Natural killer cell (primary cell): ENCODE measurements at places on chromosomes 7 and 10.

- no peak overlapping the region for H3K27ac ChIP-seq
- no peak overlapping the region for H3K4me3 ChIP-seq
- no peaks in the 10 kb centered on the region for H3K36me3 ChIP-seq
These were observed 16.7 kb downstream of the PTPRE start for GRCh38 chr10:127923646-127924045.

DNA sequence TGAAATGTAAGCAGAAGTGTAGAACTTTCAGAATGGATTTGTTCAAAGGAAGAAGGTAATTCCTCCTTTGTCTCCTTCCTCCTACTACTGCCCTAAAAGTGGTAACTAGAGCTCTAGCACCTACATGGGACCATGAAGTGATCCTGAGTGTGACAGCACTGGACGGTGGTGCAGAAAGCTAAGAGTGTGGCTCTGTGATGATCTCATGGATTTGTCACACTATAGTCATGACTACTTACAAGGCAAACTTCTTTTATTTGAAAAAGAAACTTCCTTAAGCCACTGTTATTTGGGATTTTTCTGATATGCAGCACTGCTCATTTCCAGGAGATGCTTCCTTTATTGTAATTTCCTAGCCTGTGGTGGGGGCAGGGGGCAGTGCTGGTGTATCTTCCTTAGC, 5.8 kb upstream of the FHIP2A start:
- no peak overlapping the region for H3K4me3 ChIP-seq
- H3K4me1 ChIP-seq, result no peaks in the 10 kb centered on the region
- no peaks in the 10 kb centered on the region for H3K27me3 ChIP-seq
- no peak for DNase-seq

DNA sequence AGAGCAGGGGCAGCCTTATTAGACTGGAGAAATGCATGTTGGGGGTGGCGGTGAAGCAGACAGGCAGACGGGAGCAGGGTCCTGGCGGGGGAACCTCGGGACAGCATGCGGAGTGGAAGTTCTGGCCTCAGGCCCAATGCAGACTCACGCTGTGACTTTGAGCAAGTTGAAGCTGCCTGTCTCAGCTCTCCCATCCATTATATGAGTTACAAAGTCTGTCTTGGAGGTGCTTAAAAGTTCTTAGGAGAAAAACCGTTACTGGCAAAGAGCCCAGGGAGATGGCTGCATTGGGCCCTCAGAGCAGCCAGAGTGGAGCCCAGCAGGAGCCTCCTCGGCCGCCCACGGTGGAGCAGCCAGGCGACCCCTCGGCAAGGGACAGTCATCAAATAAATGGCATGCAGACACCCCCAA, 509.5 kb downstream of the PLXNA4 start:
- no peak overlapping the region for H3K27ac ChIP-seq
- no peaks in the 10 kb centered on the region for H3K4me1 ChIP-seq
- H3K4me3 ChIP-seq, result no peak overlapping the region
- no peak for DNase-seq
- no peaks in the 10 kb centered on the region for H3K27me3 ChIP-seq

DNA sequence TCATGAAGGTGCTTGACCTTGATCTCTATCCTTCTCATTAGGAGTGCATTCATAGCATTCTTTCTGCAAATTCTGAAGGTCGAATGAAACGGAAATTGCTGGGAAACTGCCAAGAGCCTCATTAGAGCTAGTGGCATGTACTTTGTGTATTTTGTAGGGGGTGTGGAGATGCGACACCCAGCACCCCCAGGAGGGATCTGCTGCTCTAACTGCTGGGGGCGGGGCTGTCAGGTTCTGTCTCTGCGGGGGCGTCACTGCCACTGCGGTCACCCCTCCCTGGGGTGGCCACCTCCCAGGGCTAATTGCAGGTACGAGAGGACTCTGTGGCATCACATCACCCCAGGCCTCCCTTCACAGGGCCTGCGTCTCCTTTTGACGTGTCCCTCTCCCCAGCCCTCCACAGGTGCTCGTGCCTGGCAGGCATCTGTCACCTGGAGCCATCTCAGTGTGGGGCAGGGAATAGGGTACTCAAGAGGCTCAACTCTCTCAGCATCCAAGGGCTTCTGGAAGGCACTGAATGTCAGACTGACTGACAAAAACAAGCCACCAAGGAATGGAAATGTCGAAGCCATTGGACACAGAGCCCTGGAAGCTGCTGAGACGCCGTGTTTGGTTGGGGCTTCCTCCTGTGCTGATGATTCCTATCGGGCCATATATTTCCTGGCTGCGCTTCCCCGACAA, 151.1 kb downstream of the ACTR3B start:
- H3K4me1 ChIP-seq, result no peaks in the 10 kb centered on the region
- no peak overlapping the region for H3K27ac ChIP-seq
- no peaks in the 10 kb centered on the region for H3K27me3 ChIP-seq
- no peak overlapping the region for H3K4me3 ChIP-seq
- no peak for DNase-seq
- H3K36me3 ChIP-seq, result no peaks in the 10 kb centered on the region

GRCh38 chr7:157503229-157503628, 166.4 kb downstream of the DNAJB6 start:
- H3K36me3 ChIP-seq, result no peaks in the 10 kb centered on the region
- H3K27me3 ChIP-seq, result peaks cover 5% of the 10 kb centered on the region
- peaks cover 16% of the 10 kb centered on the region for H3K4me1 ChIP-seq
- no peak overlapping the region for H3K27ac ChIP-seq
- peak; percentile 65 for DNase-seq

DNA sequence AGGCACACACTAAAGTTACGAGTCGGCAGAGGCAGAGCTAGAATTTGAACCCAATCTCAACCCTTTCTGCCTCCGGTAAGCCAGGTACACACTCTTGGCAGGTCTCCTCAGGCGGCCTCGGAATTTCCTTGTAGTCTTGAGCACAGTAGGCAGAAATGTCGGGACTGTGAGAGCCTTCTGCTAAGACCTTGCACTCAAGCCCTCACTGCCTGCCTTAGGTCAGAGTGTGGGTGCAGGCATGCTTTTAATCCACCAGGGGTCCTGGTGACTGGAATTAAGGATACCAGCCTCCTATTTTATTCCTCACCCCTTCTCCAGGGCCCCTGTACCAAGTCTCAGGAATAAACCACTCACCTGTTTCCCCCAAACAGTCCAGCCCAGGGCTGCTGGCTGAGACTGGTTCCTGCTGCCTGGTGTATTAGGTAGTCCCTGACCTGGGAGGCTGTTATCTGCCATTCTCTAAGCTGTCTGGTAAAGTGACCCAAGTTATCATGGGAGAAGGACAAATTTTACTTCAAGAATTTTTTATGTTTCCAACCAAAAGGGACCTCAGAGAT, 855 bp downstream of the ATP6V1F start:
- peak overlapping the region; percentile 74 for H3K27ac ChIP-seq
- H3K4me3 ChIP-seq, result peak overlapping the region; percentile 73
- peak; percentile 68 for DNase-seq
- H3K36me3 ChIP-seq, result peaks cover 7% of the 10 kb centered on the region
- no peaks in the 10 kb centered on the region for H3K27me3 ChIP-seq
- H3K4me1 ChIP-seq, result peaks cover 19% of the 10 kb centered on the region

- H3K27me3 ChIP-seq, result no peaks in the 10 kb centered on the region
- no peaks in the 10 kb centered on the region for H3K36me3 ChIP-seq
- H3K4me1 ChIP-seq, result no peaks in the 10 kb centered on the region
- DNase-seq, result no peak
These were observed 99.9 kb downstream of the PTPRN2 start for GRCh38 chr7:158487631-158488151.

DNA sequence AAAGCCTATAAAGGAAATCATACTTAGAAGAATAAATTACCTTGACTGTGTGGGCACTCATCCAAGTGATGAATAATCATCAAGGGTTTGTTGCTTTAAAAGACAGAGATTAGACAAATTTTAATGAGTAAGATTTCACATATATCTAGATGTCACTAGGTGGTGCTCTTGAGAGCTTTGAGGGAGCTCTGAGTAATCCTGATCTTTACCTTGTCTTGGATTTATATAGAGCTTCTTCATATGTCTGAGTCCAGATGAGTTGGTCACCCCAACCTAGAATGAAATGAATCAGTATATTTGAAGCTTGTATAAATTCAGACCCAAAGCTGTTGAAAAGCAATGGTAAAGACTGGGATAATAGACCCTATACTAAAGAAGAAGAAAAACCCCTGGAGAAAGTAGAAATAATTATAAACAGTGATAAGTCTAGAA, 3.7 kb downstream of the AGR2 start:
- H3K4me3 ChIP-seq, result no peak overlapping the region
- no peaks in the 10 kb centered on the region for H3K36me3 ChIP-seq
- H3K27ac ChIP-seq, result no peak overlapping the region

- no peak overlapping the region for H3K27ac ChIP-seq
- DNase-seq, result peak; percentile 77
- peaks cover 28% of the 10 kb centered on the region for H3K4me1 ChIP-seq
- H3K4me3 ChIP-seq, result no peak overlapping the region
These were observed 11.3 kb downstream of the PLAU start for GRCh38 chr10:73922007-73922863.

GRCh38 chr7:514242-514641, 5.4 kb downstream of the PDGFA start:
- no peak overlapping the region for H3K27ac ChIP-seq
- H3K36me3 ChIP-seq, result no peaks in the 10 kb centered on the region
- no peak for DNase-seq
- H3K4me1 ChIP-seq, result peaks cover 19% of the 10 kb centered on the region
- H3K4me3 ChIP-seq, result no peak overlapping the region

GRCh38 chr10:11175823-11176243, 158.2 kb downstream of the CELF2 start:
- peak overlapping the region; percentile 86 for H3K27ac ChIP-seq
- peaks cover 92% of the 10 kb centered on the region for H3K4me1 ChIP-seq
- peak overlapping the region; percentile 12 for H3K4me3 ChIP-seq
- peaks cover 72% of the 10 kb centered on the region for H3K36me3 ChIP-seq
- no peaks in the 10 kb centered on the region for H3K27me3 ChIP-seq

DNA sequence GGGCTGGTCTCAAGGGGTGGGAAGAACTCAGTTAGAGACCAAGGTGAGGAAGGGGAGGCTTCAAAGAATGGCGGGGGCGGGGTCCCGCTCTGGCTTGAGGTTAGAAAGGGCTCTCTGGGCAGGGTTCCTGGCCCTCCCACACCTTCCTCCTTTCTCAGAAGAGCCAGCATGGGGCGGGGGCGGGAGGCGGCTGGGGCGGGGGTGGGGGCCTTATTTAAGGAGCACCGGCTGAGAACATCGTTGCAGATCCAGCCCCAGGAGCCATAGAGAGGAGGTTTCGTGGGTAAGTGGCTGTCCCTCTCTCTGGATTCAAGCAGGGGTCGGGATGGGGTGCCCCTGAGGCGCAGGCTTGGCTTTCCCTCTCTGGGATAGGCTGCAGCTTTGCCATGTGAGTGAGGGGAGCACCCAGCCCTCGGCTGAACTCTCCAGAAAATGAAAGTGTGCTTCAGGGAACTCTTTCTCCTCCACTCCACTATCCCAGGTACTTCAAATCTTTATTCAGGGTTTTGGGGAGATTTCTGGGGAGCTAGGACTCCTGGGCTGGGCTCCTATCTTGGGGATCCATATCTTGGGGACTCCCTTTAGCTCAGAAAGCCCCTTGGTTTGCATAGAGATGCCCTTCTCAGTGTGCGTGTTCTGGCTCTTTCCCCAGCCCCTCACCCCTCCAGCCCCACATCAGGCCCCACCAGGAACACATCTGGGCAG, 3.3 kb upstream of the CUEDC2 start:
- peaks cover 64% of the 10 kb centered on the region for H3K4me1 ChIP-seq
- no peaks in the 10 kb centered on the region for H3K36me3 ChIP-seq
- DNase-seq, result peak; percentile 49
- H3K4me3 ChIP-seq, result peak overlapping the region; percentile 42
- peak overlapping the region; percentile 69 for H3K27ac ChIP-seq
- H3K27me3 ChIP-seq, result no peaks in the 10 kb centered on the region

- no peak for DNase-seq
- H3K36me3 ChIP-seq, result no peaks in the 10 kb centered on the region
- H3K4me1 ChIP-seq, result peaks cover 22% of the 10 kb centered on the region
- no peaks in the 10 kb centered on the region for H3K27me3 ChIP-seq
- H3K27ac ChIP-seq, result no peak overlapping the region
- H3K4me3 ChIP-seq, result no peak overlapping the region
These were observed 40.6 kb downstream of the LDB3 start for GRCh38 chr10:86708783-86709380.

DNA sequence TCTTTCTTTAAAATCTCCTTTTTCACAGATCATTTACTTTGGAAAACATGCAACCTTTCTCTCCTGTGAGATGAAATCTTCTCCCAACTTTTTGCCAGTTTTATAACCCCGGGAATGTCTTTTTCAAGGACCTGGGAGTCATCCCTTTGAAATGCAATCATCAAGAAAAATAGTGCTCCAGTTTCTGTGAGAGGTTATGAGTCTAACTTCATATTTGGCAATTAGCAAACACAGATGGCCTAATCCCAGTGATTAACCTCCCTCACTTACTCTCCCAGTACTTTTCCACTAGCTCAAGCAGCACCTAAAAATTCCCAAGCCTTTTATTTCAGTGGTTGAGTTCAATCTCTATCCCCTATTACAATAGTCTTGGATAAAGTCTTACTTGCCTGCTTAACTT, 185.8 kb upstream of the TMEM106B start:
- H3K36me3 ChIP-seq, result no peaks in the 10 kb centered on the region
- DNase-seq, result no peak
- no peak overlapping the region for H3K4me3 ChIP-seq

DNA sequence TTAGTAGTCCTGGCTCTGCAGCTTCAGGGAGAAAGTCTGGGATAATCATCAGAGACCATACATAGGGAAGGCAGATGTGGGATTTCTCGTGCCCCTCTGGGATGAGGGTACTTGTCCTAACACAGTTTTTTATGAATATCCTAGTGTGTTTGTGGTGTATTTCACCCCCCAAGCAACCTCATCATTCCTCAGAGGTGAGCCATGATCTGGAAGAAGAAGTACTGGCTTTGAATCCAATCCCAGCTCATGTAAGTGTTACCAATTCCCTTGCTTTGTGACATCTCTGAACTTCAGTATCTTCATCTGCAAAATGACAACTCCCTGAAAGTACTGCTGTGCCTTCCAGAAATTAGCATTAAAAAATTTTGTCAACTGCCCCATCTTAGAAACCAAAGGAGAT, 347.5 kb upstream of the ZMIZ1 start:
- no peaks in the 10 kb centered on the region for H3K27me3 ChIP-seq
- no peaks in the 10 kb centered on the region for H3K36me3 ChIP-seq
- H3K27ac ChIP-seq, result no peak overlapping the region
- DNase-seq, result no peak
- no peak overlapping the region for H3K4me3 ChIP-seq

DNA sequence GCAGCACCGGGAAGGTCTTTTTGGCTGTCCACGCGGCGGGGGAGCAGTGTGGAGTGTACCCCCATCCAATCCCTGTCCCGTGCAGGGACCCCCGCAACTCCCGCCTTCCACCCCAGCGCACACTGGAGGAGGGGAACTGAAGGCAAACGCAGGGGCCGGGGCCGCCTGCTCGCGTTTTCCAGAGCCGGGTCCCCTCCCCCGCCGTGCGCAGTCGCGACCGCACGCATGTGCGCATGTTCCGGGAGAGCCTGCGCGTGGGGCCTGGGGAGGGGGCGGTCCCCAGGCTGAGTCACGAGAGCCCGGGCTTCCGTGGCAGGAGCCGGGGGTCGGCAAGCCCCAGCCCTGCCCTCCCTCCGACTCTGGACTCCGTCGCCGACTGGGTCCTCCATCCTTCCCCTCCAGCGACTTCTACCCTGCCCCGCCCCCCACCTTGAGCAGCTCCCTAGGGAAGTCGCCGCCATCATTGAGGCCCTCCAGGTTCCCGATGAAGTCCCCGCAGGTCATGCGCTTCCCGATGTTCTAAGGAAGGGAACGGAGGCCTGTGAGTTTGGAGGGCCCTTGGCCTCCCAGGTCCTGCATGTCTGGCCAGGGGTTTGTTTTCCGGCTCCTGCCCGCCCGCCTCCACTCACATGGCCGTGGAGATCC, 8.0 kb downstream of the PSD start:
- peak; percentile 78 for DNase-seq
- no peak overlapping the region for H3K27ac ChIP-seq
- H3K4me3 ChIP-seq, result no peak overlapping the region
- H3K27me3 ChIP-seq, result peaks cover 34% of the 10 kb centered on the region
